Dermis blood vessel endothelial cell (primary cell): ENCODE measurements at places on chromosomes 12 and 14. TPM values are rescaled to one million over a fixed set of nuclear protein-coding genes. Genes with fewer than 3 reads are reported as not detected.

DNA sequence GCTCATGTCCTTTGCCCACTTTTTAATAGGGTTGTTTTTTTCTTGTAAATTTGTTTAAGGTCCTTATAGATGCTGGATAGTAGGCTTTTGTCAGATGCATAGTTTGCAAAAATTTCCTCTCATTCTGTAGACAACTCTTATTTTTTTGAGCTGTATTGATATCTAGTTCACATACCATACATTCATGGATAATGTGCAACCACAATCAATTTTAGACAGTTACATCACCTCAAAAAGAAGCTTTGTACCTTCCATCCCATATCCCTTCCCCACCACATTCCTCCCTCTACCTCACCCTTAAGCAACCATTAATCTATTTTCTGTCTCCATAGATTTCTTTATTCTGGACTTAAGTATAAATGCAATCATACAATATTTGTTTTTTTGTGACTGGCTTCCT, 98.4 kb downstream of the PTCSC3 start:
- no peak for DNase-seq

Gene KRT77
- not detected in 2 replicates for total RNA-seq

Gene TRHDE
- total RNA-seq = 0.05 and 0.51 TPM in 2 replicates

- no peak for DNase-seq
These were observed 567.2 kb downstream of the SNAPC1 start for GRCh38 chr14:62329427-62329826.

DNA sequence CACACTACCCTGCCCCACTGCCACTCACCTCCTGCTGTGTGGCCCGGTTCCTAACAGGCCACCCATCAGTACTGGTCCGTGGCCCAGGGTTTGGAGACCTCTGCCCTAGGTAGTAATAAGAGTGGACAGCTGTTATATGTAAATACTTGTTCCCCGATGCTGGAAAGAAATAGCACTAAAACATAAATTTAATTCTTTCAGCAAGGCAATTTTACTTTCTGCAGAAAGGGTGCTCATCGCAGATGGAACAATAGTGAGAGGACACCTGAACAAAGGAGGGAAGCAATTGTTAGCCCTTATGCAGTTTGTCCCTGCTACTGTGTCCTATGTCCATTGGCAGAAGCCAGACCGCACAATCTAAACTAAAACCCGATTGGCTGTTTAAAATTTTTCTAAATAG, 5.9 kb upstream of the CYP46A1 start:
- DNase-seq = no peak

GRCh38 chr14:80239631-80240030, 28.3 kb upstream of the DIO2 start:
- no peak for DNase-seq

- no peak for DNase-seq
These were observed 15.4 kb upstream of the SMCO2 start for GRCh38 chr12:27431185-27431584.

DNA sequence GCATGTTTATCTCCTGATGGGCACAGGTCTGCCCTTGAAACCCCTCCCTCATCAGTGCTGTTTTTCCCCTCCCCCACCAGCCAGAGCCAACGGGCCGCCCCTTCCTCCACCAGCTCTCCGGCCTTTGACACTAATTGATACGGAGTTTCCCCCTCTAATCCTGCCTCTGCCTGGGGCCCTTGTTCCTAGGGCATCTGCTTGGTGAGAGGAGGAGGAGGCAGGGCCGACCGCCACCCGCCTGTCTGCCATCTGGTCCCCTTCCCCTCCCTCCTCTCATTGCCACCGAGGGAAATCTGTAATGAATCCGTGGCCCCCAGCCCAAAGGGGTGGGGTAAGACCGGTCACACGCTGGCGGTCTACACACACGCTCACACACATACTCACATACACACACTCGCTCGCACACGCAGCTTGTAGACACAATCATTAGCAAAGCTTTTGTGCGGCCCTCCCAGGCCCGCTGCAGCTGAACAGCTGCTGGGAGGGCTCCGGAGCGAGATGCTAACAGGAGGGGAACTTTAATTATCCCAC, 27.4 kb downstream of the SRRM4 start:
- DNase-seq = no peak

GRCh38 chr12:54977155-54977554, 7.4 kb downstream of the TESPA1 start:
- DNase-seq = no peak

Gene GLT1D1
- not detected in 2 replicates for total RNA-seq

Gene KRT3
- not detected in 2 replicates for total RNA-seq

DNA sequence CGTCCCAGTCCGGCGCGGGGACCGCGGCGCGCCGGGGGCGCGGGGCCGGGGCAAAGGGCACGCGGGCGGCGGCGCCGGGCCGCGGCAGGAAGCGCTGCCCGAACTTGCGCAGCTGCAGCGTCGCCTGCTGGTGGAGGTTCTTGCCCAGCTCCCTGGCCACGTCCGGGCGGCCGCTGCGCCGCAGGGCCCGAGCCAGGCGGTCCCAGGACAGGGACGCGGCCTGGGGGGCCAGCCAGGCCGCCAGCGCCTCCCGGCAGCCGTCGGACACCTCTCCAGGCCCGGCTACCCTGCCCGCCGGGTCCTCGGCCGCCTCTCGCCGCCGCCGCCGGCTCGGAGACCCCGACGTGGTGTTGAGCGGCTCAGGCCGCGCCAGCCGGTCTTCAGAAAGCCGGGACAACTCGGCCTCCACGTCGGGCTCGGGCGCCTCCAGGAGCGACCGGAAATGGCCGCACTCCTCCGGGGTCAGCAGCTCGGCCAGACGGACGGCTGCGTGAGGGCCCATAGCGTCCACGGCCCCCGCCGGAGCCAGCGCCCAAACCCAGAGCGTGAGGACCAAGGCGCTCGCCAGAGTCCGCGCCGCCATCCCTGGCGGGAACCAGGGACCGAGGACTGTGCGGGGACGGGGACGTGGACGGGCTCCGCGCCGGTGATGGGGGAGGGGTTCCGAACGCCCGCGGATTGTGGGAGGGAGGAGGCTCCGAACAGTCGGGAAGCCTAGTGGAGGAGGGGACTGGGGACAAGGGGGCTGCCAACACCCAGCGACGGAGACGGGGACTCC, 34.0 kb downstream of the FIGNL2 start:
- peak; percentile 87 for DNase-seq

Gene RTL1
- not detected in 2 replicates for total RNA-seq

Gene CLEC12A
- total RNA-seq = not detected in 2 replicates

DNA sequence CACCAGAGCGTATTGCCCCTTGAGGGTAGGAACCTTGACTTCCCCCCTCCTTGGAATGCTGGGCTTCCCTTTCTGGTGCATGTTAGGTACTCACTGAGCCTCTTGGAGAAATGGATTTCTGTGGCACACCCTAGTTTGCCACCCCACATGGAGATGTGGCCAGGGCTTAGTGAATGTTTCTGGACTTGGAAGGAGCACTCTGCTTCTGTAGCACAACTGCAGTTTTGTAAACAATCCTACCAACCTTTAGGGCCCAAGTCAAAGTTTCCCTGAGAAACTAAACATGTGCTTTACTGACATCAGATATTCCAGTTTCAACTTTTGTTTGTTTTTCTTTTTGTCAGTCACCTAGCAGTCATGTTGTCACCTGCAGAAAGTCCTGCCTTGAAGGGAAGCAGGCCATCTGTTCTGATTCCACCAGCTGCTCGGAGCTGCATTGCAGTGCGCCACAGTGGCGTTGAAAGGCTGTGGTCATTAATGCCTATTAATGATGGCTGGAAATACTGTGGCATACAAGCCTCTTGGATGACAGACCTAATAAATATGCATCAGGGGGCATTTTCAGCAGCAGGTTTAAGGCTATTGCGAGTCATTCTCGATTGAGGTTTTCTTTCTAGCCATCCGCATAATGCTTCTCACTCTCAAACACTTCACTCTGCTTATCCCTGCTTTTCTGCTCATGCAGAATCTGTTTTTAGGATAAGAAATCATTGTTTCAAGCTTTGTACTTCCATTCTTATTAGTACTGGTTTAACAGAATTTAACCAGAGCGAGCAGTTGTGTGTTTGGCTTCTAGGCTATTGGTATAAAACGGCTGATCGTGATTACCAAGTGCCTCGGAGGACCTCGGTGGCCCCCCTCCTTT, 7.8 kb downstream of the PELI2 start:
- no peak for DNase-seq

DNA sequence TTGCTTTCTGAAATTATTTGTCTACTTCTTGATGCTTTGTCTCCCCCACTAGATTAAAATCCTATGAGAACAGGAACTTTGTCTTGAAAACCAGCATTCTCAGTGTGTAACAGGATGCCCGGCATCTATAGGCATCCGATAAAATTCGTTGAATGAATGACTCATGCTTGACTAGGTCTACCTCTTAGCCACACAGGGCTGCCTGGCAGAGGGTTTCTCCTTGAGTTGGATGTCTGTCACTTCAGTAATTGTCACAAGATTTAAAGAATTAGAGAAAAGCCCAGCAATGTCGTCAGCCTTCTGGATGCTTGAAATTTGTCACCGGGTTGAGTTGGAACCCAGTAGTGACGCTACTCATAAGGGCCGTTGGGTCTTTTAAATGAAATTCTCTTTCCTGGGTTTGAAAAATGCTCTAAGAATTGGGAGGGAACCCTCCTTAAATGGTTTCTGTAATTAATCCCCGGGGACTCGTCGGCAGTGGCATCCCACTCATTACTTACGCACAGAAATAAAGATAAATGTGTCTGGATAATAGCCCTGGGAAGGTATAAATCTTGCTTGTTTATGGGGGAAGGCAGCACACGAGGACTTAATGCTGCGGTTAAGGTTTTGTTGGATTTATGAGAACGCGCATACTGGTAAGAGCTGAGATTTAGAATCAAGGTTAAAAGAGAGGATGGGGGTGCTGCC, 194.1 kb downstream of the AACS start:
- no peak for DNase-seq

DNA sequence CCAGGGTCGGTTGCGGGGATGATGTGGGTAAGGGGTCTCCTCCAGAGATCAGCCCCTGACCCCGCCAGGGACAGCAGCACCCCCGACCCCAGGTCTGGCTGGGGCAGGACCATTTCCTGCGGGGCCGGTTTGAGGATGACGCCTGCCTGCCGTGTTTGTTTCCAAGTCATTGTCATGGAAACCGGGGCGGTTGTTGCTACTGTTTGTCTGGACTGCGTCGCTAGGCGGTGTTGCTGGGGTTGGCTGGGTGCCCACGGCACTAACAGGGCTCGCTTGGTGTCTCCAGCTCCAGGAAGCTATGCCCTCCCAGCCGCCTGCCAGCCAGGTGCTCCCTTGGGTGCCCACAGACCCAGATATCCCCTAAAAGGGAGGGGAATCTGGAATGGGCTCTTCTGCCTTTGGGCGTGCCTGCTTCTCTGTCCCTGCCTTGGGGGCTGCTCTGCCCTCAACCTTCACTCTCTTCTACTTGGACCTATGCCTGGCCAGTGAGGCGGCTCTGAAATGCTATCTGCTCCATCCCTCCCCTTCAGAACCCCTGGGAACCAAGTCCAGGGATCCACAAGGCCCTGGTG, 4.7 kb upstream of the CRIP1 start:
- peak; percentile 99 for DNase-seq

Gene HAL
- 0.14 and 0.17 TPM in 2 replicates for total RNA-seq

GRCh38 chr14:40123816-40124215, 691.6 kb upstream of the FBXO33 start:
- no peak for DNase-seq

DNA sequence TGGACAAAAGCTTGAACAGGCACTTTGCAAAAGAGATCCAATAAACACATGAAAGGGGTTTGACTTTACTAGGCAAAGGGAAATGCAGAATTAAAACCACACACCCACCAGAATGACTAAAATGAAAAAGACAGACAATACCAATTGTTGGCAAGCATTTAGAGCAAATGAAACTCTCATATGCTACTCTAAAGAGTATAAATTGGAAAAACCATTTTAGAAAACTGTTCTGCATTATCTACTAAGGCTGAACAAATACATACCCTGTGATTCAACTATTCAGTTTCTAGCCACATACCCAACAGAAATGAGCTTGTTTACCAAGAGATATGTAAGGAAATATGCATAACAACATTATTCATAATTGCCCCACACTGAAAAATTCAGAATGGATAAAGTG, 8.5 kb upstream of the IL22 start:
- no peak for DNase-seq

DNA sequence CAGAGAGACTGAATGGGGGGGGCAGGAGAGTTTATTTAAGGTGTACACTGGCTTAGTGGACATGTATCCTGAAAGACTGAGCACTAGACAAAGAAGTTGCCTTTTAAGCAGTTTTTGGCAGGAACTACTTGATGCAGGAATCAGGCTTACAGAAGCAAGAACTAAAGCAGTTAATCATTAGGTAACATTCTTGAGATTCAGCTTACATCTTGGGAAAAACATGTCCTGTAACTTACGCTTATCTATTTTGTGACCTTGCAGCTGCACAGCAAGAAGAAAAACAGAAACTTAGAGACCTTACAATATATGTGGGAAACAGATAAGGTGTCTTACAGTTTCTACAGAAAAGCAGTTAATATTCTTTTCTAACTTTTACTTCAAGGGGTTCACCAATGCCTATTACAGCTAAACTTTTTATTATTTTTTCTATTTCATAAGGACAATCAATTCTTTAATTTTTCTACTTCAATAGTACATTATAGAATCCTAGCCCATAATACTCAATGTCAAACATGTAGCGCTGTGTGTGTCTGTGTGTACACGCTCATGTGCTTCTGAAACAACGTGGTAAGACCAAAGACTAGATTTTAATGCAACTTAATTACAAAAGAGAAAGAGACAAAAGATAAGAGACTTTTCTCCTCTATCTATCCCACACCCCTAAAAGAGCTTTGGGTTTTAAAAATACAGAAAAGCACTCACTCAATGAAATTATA, 276.9 kb downstream of the PRKD1 start:
- DNase-seq = no peak

DNA sequence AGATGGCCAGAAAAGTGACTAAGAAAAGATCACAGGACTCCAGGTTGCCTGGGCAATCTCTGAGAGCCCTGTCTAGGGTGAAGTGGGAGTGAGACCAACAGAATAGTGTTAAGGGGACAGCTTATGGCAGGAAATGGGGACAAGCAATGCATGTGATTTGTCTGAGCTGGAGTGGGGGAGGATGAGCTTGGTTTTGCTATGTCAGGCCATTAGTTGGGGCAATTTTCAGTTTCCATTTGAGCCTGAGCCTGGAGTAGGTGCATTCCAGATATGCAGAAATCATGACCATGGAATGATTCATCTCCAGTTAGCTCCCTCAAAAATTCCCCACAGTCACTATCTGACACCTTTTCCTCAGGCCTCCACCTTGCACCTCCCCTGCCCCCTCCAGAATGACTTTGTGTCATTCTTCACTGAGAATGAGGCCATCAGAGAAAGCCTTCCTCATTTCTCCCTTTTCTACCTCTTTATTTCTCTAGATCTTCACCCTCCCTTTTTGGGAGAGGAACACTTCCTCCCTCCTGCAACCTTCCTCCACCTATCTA, 150.9 kb upstream of the PLEKHG7 start:
- no peak for DNase-seq

GRCh38 chr14:71574976-71575375, 357.3 kb upstream of the RGS6 start:
- peak; percentile 60 for DNase-seq
